HFF-Myc (cell line): ENCODE measurements at places on chromosomes 4 and X.

GRCh38 chrX:2708021-2708420 is 16.9 kb downstream of the CD99 start:
- DNase-seq = no peak

- DNase-seq = no peak
These were observed 73.3 kb downstream of the RBM46 start for GRCh38 chr4:154854362-154854761.

- no peak for DNase-seq
These were observed 798.9 kb upstream of the AADAT start for GRCh38 chr4:170888660-170889059.

DNA sequence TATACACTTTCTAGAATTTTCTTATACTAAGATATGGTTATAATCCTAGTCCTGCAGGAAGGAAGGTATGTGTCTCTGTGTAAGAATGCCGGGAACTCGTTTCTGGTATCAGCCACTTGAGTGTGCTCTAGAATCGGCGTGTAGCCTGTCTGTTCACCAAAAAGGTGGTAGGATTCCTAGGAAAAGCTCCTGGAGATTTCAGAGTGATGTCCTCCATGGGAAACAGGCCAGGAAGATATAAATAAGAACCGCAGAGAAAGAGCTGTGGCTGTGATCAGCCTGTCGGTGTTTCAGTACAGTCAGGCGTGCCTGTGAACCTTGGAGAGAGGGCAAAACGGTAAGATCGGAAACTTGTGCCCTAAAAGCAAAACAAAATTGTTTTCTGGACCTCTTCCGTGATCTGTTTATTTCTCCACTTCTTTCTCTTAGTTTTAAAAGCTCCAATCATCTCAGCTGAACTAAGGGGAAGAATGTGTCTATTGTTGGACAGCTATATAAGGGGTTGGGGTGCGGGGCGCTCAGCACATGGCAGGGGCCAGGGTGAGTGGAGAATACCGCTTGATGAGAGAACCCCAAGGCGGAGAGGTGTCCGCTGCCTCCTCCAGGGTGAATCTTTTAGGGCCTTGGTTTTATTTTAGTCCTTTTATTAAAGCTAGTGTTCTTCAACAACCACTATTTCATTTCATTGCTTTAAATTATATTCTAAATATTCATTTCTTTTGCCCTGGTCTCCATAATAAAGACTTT is 303.8 kb upstream of the TENM3 start:
- DNase-seq = no peak

GRCh38 chr4:148495463-148495862 is 53.2 kb upstream of the NR3C2 start:
- no peak for DNase-seq

DNA sequence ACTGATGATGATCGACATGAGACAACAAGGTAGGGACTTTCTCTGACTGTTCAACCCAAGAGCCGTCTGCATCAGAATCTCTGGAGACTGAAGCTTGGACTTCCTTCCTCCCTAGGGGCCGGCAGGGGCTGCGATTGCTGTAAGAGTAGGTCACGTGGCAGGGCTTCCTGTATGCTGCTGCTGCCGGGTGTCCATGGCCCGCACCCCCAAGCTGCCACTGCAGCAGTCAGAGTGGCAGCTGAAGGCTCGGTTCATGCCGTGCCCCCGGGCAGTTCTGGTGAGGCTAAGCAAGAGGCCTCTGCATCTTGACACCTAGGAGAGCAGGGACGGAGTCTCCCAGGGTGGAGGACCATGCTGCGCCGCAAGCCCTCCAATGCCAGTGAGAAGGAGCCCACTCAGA is at the start of gene SASH3:
Gene SASH3, plus strand, starts transcription at position 203 of the 400 bp plus-strand sequence. Its CDS starts 149 bp downstream, at position 352.
- DNase-seq = no peak

DNA sequence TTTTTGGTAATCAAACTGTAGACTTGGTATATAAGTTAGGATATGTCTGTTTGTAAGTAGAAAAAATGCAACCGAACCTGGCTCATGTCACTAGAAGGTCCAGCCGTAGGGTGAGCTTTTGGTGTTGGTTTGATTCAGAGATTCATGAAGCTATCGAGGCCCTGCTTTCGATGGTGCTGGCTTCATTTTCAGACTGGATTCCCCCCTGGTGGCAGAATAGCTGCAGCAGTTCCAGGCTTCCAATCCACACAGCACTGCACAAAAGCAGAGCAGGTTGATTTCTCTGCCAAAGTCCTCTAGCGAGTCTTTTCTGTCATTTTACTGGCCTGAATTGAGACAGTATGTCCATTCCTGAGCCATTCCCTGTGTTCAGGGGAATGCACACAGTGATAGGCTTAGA is 33.1 kb downstream of the PDK3 start:
- DNase-seq = no peak

DNA sequence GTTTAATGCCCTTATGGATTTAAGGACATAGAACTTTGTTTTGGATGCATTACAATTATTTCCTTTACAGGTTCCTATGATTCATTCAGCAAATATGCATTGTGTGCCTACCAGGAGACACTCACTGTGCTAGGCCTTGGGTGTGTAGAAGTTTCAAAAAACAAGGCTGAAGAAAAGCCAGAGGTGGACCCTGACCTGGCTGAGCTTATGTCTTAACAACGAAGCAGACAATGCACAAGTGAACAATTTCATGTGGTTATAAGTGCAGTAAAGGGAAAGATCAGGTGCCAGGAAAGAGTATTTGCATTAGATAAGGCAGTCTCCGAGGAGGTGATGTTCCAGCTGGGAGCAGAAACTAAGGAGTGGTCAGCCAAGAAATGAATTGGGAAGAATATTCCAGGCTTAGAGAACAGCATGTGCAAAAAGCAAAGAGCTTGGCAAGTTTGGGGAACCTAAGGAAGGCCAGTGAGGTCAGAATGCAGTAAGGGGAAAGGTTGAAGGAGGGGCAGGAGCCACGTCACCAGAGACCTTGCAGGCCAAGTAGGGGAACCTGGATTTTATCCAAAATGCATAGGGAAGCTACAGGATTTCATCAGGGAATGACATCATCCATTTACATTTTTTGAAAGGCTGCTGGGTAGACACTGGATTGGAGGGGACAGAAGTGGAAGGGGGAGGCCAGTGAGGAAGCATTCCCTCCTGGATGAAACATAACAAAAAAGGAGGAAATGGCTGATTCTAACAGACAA is 193.6 kb downstream of the SOWAHB start:
- DNase-seq = no peak

DNA sequence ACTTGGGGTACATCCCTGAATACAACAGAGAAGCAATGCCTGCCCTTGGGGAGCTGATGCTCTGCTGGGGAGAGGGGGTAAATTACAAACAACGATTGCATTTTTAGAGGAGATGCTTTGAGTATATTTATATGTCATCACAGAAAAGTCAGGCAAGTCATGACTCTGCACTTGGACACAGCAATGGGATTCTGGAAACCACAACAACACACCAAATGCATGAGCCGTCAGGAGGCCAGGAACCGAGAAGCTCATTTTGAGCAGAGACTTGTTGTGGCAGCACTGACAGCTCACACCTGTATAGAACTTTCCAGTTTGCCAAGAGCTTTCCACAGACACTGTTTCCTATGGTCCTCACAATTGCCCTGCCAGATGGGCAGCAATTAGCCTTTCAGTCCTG is 113.2 kb upstream of the RBPJ start:
- no peak for DNase-seq
